ENCODE measurements at places on chromosomes 7 and 10.
A peak's percentile ranks its signal among the peaks of the same experiment; 100 is the strongest.

DNA sequence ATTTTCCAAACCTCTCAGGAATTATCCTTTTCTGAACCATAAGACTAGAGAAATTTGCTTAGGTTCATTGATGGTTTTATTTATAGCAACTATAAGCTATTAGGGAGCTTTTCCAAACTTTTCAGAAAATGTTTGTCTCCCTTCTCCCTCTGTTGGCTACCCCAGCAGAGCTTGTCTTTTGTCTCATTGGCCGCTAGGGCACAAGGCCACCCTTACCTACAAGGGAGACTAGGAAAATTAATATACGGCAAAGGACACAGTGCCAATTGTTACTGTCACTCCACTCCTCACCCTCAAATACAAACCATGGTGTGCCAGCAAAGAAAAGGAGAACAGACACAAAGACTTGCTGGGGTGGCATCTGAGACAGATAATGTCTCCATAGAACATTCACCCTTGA, 471.4 kb downstream of the XPNPEP1 start:
- DNase-seq: no peak

DNA sequence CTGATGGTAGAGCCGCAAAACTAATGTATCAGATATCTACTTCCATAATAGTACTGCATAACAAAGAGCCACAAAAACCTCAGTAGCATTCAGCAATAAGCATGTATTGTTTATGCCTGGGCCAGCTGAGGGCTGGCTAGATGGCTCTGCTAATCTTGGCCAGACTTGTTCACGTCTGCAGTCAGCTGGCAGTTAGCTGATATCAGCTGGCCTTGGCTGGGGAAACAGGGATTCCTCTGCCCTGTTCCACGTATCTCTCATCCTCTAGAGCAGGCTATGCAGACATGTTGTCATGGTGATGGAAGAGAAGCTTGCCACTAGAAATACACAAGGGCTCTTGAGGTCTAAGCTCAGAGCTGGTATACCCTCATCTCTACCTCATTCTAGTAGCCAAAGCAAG, 62.9 kb downstream of the GRM8 start:
- DNase-seq: no peak

DNA sequence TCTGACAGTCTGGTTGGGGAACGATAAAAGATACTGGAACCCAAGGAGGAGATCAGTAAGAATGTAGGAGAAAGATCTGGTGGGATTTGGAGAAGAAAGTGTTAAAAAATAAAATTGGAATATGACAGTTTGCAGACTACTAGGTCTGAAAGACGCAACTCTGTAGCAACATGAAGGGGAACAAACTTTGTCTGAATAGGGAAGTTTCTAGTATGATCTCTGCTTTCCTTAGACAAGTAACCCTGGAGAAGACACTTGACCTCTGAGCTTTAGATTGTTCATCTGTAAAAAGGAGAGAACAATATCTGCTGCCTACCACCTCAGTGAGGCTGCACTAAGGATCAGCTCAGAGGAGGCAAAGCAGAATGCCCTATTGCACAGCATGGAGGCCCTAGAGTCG, 3.0 kb upstream of the PRSS1 start:
- DNase-seq: no peak

- DNase-seq: no peak
Observed at GRCh38 chr10:107546284-107546683, 381.8 kb upstream of the SORCS1 start.

- peak; percentile 92 for DNase-seq
Observed at GRCh38 chr10:119022846-119023552, 6.5 kb upstream of the NANOS1 start.

- DNase-seq: no peak
Observed at GRCh38 chr10:70169649-70170364, 507 bp downstream of the SAR1A start.

GRCh38 chr7:134873253-134873652, 93.8 kb downstream of the CALD1 start:
- no peak for DNase-seq
